ENCODE measurements at places on chromosomes 3 and 15.

DNA sequence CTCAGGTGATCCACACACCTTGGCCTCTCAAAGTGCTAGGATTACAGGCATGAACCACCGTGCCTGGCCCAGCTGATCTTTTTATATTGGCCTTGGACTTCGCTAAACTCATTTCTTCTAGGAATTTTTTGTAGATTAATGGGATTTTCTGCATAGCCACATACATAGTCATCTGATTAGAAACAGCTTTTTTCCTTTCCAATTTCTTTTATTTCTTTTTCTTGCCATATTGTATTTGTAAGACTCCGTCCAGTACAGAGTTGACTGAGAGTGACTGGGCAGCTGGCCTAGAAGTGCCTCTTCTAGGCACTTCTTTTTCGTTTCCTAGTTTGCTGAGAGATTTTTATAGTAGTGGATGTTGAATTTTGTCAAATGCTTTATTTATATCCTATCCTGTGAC is 37.4 kb downstream of the ARIH1 start:
- DNase-seq: peak; percentile 46

GRCh38 chr3:177516158-177517011 is 319.1 kb upstream of the TBL1XR1 start:
- DNase-seq: peak; percentile 92

- DNase-seq: no peak
Observed at GRCh38 chr3:37961622-37962431, 28.8 kb upstream of the VILL start.

DNA sequence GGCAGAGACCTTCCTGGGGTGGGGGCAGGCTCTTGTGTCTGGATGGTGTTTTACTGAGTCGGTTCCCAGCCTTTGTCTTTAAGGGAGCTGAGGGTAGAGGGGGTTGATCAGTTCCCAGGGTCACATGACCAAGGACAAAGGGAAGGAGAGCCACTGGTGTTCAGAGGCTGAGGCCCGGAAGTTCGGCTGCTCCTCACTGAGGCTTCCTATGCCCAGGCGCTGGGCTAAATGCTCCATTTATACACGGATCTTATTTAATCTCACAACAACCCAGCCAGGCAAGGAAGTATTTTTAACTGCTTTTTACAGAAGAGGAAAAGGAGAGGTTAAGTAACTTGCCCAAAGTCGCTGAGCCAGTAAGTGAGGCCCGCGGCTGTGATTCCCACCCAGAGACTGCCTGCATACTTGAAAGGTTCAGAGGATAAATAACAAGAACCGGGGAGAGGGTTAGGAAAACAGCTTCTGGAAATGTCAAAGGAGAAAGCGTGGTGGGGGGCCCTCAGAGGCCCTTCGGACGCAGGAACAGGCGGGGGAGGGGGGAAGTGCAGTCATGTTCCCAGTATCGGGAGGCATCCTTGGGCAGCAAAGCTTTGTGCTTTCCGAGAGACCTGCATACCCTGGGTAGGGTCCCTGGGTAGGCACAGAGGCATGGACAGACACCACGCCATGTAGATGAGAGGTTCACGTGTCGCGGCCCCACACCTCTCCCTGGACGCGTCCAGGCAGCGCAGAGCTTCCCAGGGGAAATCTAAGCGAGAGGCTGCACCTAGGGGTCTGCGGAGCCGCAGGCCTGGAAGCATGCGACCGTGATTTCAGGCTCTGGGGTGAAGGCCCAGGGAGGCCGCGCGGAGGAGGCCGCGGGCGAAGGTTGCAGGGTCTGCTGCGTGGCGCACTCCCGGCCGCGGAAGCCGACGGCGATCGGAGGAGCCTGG is 21.3 kb downstream of the EPHB3 start:
- DNase-seq: peak; percentile 58

- DNase-seq: no peak
Observed at GRCh38 chr15:67166280-67167009, 88.0 kb downstream of the AAGAB start.

GRCh38 chr3:196254376-196255283 is 32.9 kb downstream of the PCYT1A start:
- DNase-seq: no peak

- DNase-seq: no peak
Observed at GRCh38 chr15:74445816-74446763, 12.3 kb upstream of the SEMA7A start.

- peak; percentile 55 for DNase-seq
Observed at GRCh38 chr3:30161375-30161774, 445.0 kb upstream of the TGFBR2 start.

- peak; percentile 66 for DNase-seq
Observed at GRCh38 chr3:194575484-194576210, 57.6 kb downstream of the TMEM44 start.

DNA sequence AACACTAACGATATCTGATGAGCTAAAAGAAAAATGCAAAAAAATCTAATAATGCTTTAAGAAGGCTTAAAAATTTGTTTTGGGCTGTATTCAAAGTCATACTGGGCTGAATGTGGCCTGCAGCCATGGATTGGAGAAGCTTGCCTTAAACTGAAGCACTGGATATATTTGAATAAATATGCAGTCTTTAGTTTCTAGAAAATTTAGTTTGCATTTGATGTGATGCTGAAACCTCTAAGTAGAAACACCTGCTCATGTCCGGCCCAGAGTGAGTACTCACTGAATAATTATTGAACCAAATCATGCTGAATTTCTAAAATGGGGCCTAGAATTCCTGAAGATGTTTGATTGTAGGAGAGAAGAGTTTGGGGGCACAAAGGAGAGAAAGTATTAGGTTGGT is 43.9 kb downstream of the ABHD5 start:
- DNase-seq: no peak

DNA sequence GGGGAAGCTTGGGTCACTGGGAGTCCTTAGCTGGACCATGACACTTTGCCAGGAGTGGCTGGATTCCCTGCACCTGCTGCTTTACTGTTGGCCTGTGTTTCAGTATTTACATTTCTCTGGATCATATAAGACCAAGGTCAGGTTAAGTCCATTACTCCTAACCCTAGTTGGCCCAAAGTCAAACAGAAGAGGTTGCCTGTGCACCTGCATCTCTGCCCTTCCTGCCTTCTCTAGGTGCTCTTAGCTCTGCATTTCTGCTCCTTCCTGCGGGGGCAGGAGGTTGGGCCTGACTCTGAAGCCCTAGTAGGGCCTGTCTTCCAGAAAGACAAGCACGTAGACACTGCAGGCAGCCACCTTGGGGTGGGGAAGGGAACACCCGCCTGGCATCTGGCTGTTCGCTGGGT is 124.3 kb downstream of the RPLP1 start:
- DNase-seq: no peak

DNA sequence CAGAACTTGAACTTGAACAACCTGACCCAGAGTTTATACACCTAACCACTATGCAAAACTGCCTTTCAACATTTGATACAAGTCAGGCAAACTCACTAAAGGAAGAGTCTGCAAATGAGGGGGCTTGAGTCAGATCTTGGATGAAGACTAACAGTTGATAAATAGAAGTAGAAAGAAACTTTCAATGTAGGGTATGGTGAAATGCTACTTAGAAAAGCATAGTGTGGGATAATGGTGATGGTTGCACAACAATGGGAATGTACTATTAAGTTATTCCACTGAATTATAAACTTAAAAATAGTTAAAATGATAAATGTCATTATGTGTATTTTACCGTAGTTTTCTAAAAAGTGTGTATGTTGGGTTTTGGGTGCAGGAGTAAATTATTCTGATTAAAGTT is 19.7 kb upstream of the ZNF280D start:
- DNase-seq: no peak

DNA sequence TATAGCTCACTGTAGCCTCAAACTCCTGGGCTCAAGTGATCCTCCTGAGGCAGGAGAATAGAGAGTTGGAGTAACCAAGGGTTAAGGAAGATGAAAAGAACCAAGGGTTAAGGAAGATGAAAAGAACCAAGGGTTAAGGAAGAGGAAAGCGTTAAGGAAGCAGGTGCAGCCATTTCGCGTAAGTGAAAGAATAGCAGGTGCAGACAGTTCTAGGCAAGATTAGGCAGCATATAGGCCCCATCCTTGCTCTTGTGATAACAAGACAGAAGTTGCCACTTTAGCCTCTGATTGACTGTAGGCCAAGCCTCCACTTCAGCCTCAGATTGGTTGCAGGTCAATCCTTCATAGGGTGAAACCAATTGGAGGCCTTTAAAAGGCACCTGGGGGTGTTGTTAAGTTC is 677.4 kb downstream of the PDCD6IP start:
- no peak for DNase-seq

GRCh38 chr3:27632431-27633223 is 89.5 kb downstream of the EOMES start:
- peak; percentile 65 for DNase-seq

All from fibroblast of skin of right biceps (primary cell).